ENCODE measurements at places on chromosomes 5 and 9.

- DNase-seq: no peak
Measured at GRCh38 chr9:118401546-118401945, 697.3 kb downstream of the TLR4 start.

DNA sequence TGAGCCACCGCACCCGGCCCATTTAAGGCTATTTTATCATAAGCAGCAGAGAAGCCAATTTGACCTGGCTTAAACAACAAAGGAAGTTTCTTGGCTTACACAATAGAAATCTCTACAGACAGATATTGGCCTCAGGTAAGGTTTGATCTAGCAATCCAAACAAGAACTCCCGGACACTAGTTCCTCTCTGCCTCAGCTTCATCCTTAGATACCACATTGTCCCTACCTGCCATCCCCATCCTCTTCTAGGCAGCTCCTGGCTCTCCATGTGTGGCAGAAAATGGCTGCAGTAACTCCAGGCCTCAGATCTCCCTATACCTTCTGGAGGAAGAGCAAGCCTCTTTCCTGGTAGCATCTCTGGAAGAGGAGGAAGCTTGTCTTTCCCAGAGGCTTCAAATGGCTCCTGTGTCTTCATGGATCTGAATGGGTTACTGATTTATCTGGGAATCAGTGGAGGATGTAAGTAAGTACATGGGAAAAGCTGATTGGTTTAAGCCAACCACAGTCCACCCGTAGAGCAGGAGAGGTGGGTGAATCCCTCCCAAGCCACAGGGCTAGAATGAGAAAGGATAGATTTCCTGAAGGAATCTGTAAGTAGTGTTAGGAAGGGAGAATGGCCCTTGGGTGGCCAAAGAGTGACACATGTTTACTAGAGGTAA lies 26.7 kb upstream of the AOPEP start:
- no peak for DNase-seq

DNA sequence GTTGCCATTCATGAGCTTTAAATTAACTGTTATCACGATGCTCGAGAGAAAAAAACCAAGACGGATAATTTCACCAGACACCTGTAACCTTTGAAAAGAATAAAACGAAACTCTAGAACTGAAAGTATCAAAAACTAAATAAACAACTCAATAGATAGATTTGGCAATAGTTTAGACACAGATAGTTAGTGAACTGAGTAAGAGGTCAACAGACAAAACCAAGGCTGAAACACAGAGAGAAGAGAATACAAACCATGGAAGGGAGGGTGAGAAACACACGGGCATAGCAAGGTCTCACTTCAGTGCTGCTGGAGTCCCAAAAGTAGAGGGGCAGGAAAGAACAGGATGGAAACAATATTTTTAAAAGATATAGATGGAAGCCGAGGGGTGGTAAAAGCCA lies 3.3 kb upstream of the OR2V1 start:
- no peak for DNase-seq

DNA sequence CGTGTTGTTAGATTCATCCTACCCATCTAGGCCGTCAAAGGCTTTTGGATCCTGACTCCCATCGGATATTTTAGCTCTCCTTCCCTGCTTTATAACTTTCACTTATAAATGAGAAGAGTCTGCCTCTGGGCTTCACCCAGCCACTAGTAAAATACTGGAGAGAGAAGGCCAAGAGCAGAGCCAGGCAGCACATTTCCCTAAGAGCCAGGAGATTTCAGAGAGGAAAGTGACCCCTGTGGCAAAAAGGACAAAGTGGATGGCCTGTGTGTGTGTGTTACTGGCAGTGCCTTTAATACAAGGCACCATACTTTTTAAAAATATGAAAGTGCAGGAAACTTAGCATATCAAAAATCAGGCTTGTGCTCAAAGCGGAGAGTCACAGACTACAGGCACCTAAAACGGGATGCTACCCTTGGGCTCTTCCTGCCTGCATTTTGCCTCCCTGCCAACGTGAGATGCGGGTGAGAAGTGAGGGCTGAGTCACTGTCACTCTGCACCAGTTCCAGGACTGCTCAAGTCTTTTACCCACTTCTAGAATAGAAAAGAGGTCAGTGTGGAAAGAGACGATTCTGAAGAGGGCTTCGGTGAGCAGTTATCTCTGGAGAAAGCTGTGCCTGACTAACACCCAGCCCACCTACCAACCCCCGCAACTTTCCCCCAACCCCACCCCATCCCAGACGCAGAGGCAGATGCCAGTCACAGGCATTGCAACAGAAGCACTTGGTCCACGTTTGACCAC lies 15.9 kb downstream of the NFIL3 start:
- DNase-seq: no peak

- DNase-seq: no peak
Measured at GRCh38 chr5:77431286-77431685, 60.8 kb downstream of the WDR41 start.

GRCh38 chr5:32443541-32444430 lies 754 bp downstream of the ZFR start:
- DNase-seq: no peak

DNA sequence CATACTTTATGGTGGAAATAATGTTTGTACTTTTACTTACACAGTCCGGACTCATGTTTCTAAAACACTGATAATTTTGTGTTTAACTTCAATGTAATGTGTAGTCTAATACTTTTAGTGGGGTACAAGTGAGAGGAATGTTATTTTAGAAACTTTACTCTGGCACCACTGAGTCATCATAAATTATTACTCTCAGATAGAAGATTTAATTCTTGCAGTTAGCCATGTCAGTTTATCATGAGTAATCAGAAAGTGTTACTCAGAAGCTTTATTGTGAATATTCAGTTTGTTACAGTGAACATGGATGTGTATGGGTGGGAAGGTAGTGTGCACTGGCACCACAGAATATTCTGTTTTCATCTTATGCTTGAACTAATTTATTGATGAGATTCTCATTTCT lies 20.0 kb downstream of the OGN start:
- no peak for DNase-seq

DNA sequence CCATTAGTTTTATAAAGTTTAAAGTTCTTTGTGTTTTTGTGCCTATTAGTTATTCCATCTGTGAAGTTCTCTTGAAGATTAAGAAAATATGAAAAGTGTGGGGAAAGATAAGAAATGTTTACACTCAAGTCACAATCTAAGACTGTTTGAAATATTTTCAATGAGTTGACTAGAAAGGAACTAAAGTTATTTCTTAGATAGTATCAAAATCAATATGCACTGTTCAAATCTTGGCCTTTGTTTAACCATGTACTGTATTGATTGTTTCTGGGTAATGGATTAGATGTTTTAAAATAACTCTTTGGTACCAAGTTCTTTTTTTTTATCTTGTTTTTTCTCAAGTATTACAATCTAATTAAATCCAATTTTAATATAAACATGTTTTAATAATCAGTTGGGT lies 46.0 kb downstream of the SMC5 start:
- no peak for DNase-seq

DNA sequence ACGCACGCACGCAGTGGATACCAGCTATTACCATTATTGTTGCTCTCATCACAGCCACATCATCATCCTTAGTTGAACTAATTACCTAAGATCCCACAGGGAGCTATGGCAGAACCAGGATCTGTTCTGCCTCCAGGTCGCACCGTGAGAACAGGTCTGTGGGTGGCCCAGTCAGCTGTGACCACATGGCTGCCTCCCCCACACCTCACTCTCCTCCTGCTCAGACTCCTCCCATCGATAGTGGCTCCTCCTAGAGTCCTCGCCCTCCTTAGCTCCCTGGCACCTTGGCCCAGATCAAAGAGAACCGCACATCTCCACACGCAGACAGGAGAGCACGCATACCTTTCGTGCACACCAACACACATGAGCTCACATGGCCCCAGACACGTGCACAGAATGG lies 32.4 kb upstream of the RPL26L1 start:
- no peak for DNase-seq

DNA sequence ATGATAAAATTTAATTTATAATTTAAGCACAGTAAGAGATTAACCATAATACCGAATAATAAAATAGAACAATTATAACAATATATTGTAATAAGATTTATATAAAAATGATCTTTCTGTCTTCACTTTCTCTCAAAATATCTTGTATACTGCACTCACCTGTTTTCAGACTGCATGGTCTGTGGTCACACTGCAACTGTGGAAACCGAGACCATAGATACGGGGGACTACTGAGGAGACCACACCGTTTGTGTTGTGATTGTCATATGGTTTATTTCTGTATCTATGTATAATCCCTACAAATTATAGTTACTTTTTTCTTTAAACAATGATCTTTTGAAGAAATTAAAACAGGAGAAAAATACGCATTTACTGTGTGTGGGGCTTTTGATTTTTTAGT lies 78.8 kb upstream of the TNFAIP8 start:
- no peak for DNase-seq

DNA sequence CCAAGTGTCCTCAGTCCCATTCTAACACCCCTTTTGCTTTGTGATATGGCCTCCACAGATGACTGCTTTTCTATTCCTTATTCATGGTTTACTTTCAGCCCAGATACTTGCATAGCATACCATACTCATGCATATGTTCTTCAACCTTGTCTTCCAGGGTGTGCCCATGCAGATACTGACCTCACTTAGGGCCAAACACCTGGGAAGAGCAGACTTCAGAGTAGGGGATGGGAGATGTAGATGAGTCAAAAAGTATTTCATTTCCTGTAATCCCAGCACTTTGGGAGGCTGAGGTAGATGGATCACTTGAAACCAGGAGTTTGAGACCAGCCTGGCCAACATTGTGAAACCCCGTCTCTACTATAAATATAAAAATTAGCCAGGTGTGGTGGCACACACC lies 58.3 kb downstream of the NRG2 start:
- no peak for DNase-seq

DNA sequence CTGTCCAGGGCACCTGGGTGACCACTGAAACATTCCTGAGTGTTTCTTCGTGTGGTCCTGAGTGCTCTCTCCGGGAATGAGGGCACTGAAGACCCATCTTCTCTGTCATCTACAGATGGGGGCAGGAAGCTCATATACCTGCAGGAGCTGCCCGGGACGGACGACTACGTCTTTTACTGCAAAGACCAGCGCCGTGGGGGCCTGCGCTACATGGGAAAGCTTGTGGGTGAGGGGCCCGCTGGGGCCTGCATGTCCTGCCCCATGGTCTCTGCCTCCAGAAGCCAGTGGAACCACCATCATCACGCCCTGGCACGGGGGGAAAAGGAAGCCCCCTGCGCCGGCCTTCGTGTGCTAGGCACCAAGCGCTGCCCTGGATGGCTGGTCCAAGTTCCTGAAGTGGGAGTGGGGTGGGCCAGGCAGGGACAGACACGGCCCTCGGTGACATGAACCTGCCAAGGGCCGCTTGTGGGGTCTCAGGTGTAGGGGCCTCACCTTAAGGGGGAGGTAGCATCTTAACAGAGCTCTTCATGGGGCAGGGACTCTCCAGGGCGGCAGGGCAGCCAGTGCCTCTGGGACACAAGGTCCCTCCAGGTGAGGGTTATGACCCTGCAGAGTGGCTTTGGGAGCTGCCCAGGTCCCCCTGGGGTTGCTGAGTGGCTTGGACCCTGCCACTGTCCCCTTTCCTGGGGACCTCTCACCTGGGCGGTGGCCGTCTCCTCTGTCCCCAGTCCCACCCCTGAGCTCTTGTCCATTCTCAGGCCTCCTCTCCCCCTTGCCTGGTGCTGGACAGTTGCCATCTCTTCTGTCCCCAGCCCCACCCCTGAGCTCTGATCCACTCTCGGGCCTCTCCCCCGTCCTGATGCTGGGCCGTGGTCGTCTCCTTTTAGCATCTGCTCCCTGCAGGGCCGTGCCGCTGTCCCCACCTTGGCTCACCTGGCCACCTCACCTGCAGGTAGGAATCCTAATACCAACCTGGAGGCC lies 2.1 kb downstream of the OBP2A start:
- DNase-seq: no peak

All from AML-193 (cell line).